ENCODE measurements at places on chromosomes 1 and 21.

DNA sequence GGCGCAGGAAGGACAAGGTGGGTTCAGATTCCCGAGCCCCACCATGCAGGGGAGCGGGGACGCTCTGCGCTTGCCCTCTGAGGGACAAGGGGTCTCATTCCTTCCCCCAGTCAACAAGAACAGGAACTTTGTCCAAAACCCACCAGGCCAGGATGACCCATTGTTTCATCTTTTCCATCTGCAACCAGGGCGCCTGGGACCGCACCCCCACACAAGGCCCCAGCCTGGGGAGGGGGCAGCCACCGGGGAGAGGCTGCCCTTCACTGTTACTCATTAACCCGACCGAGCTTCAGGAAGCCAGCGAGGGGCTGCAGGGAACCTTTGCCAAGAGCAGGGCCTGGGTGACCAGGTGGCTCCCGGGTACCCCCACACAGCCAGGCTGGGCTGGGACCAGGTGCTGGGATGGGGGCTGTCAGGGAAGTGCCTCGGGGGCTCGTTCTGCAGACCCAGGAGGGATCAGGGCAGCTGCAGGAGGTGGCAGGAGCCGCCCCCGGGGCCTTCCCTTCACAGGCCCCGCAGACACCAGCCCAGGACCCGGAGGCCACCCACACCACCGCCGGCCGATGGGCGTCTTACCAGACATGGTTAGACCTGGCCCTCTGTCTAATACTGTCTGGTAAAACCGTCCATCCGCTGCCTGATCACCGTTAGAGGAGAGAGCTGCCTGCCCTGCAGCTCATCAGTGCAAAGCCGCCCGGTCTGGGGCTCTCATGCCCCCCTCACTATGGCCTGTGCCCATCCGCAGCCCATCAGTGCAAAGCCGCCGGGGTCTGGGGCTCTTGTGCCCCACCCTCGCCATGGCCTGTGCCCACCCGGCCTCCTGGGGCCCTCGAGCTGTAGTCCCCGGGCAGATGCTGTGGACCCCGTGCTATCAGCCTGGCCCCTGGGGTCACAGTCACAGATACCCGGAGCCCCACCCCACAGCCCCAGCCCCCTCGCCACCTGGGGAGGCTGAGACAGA lies 4.9 kb upstream of the TTLL10 start:
- no peak overlapping the region for H3K4me3 ChIP-seq
- peaks cover 7% of the 10 kb centered on the region for H3K4me1 ChIP-seq
- no peak for DNase-seq
- H3K27ac ChIP-seq: no peak overlapping the region
- peaks cover 9% of the 10 kb centered on the region for H3K27me3 ChIP-seq
- H3K36me3 ChIP-seq: peaks cover 7% of the 10 kb centered on the region

DNA sequence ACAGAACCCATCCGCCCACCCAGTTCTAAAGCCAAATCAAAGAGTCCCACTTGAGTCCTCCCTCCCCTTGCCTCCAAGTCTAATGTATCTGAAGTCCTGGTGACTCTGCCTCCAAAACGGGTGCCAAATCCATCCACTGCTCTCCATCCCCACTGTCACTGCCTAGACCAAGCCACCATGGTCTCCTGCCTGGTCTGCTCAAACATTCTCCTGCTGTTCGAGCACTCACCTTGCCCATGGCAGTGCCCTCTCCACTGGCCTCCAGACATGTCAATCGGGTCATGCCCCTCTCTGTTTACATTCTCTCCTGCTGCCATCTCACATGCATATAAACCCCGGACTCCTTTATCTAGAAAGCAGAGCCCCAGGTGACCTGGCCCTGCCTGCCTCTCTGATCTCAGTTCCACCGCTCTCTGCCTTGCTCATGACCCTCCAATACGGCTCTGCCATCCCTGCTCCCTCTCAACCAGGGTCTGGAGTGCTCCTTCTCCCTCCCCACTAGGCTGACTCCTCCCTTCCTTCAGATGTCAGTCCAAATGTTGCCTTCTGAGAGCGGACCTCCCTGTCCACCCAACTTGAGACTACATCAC lies 32.1 kb upstream of the MX1 start:
- peak overlapping the region; percentile 43 for H3K4me3 ChIP-seq
- H3K4me1 ChIP-seq: peaks cover 12% of the 10 kb centered on the region
- no peak for DNase-seq
- peaks cover 7% of the 10 kb centered on the region for H3K27me3 ChIP-seq
- no peak overlapping the region for H3K27ac ChIP-seq
- peaks cover 11% of the 10 kb centered on the region for H3K36me3 ChIP-seq

GRCh38 chr1:34408011-34408410 lies 231.3 kb downstream of the C1orf94 start:
- H3K4me1 ChIP-seq: no peaks in the 10 kb centered on the region
- peaks cover 4% of the 10 kb centered on the region for H3K27me3 ChIP-seq
- no peaks in the 10 kb centered on the region for H3K36me3 ChIP-seq
- no peak overlapping the region for H3K27ac ChIP-seq

DNA sequence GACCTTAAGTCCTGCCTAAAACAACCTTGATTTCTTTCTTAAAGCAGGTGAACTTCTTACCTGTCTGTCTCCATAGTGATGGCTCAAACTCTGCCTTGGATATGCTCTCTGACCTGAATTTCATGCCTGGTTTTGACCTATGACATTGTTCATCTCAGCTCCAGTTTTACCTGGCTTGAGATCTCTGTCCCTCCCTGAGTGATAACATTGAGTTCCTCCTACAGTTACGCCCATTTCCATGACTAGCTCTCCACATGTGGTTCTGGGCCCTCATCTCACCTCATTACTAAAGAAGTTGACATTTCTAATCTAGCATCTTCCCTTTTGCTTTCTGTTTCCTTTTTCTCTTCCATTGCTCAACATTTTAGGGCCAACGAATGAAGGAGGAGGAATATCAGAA lies 233.1 kb downstream of the HHIPL2 start:
- peaks cover 7% of the 10 kb centered on the region for H3K4me1 ChIP-seq
- no peak for DNase-seq
- peaks cover 1% of the 10 kb centered on the region for H3K27me3 ChIP-seq
- no peak overlapping the region for H3K4me3 ChIP-seq
- H3K36me3 ChIP-seq: no peaks in the 10 kb centered on the region

- H3K36me3 ChIP-seq: no peaks in the 10 kb centered on the region
- no peaks in the 10 kb centered on the region for H3K4me1 ChIP-seq
- H3K27me3 ChIP-seq: no peaks in the 10 kb centered on the region
- no peak overlapping the region for H3K4me3 ChIP-seq
- DNase-seq: no peak
- no peak overlapping the region for H3K27ac ChIP-seq
These were observed 4.4 kb upstream of the FASLG start for GRCh38 chr1:172654535-172654934.

- H3K27ac ChIP-seq: no peak overlapping the region
- H3K27me3 ChIP-seq: peaks cover 9% of the 10 kb centered on the region
- no peaks in the 10 kb centered on the region for H3K4me1 ChIP-seq
- no peak overlapping the region for H3K4me3 ChIP-seq
- no peaks in the 10 kb centered on the region for H3K36me3 ChIP-seq
These were observed 18.4 kb upstream of the F3 start for GRCh38 chr1:94559921-94560320.

- no peak overlapping the region for H3K27ac ChIP-seq
- H3K36me3 ChIP-seq: no peaks in the 10 kb centered on the region
- H3K4me3 ChIP-seq: no peak overlapping the region
- H3K4me1 ChIP-seq: no peaks in the 10 kb centered on the region
These were observed 27.0 kb downstream of the DPYD start for GRCh38 chr1:97893844-97894243.

GRCh38 chr1:205933671-205934618 lies 9.3 kb downstream of the SLC26A9 start:
- peaks cover 28% of the 10 kb centered on the region for H3K4me1 ChIP-seq
- H3K36me3 ChIP-seq: no peaks in the 10 kb centered on the region
- H3K27ac ChIP-seq: no peak overlapping the region
- DNase-seq: no peak

DNA sequence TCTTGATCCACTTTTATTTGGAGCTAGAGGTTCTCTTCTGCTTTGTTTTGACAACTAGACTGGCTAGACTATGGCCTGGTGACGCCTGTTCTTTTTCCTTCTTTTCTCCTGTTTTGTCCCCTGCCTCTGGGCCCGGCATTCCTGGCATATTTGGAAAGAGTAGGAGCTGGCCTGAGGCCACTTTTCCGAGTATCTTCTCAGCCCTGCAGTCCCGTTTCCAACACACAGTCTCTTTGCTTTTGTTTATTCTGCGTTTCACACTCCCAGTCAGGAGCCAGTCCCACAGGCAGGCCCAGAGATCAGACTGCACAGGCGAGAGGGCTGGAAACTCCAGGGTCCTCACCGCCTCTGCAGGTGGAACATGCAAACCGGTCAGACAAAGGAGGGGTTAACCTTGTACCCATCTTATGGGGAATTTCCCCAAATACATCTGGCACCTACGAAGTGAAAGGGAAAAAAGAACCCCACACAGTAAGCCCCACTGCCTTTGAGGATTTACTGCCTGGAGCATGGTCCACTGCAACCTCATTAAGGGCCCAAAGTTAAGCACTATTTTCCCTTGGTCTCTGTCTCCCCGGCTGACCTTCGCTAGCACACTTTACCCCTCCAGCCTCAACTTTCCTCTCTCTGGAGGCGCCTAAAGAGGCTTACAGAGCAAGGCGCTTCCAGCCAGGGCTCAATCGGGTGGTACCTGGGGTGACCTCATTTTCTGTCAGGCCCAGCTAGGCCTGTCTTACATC lies 141.1 kb downstream of the TOMM20 start:
- H3K4me3 ChIP-seq: peak overlapping the region; percentile 48
- H3K4me1 ChIP-seq: peaks cover 28% of the 10 kb centered on the region
- peaks cover 4% of the 10 kb centered on the region for H3K36me3 ChIP-seq
- peak; percentile 30 for DNase-seq
- peak overlapping the region; percentile 98 for H3K27ac ChIP-seq

DNA sequence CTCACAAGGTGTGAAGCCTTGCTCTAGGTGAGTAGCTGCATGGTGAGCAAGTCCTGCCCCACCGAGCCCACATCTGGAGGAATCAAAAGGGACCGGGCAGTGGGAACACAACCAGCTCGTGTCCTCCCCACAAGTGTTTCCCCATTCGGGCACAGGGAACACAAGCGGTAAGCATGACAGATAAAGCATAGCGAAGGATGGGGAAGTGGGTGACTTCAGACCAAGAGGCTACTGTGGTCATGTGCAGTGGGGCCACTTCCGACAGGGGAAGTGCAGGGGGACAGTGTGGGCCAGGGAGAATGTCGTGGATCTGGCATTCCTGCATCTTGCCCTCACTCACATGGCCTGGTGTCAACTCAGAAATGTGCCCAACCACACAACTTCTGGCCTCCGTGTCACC lies 306.2 kb downstream of the FAM72C start:
- no peak overlapping the region for H3K4me3 ChIP-seq
- H3K4me1 ChIP-seq: peaks cover 9% of the 10 kb centered on the region
- no peak for DNase-seq
- H3K36me3 ChIP-seq: no peaks in the 10 kb centered on the region
- peaks cover 11% of the 10 kb centered on the region for H3K27me3 ChIP-seq

- H3K27ac ChIP-seq: no peak overlapping the region
- H3K27me3 ChIP-seq: peaks cover 17% of the 10 kb centered on the region
- H3K36me3 ChIP-seq: no peaks in the 10 kb centered on the region
- DNase-seq: no peak
These were observed 1.0 kb upstream of the LRRC38 start for GRCh38 chr1:13514821-13515220.

- H3K4me1 ChIP-seq: peaks cover 59% of the 10 kb centered on the region
- no peak overlapping the region for H3K4me3 ChIP-seq
- peak; percentile 84 for DNase-seq
- peak overlapping the region; percentile 97 for H3K27ac ChIP-seq
These were observed 61.1 kb downstream of the SDC3 start for GRCh38 chr1:30847358-30847972.

- peaks cover 1% of the 10 kb centered on the region for H3K27me3 ChIP-seq
- DNase-seq: peak; percentile 22
- H3K4me1 ChIP-seq: peaks cover 33% of the 10 kb centered on the region
- peaks cover 7% of the 10 kb centered on the region for H3K36me3 ChIP-seq
- H3K4me3 ChIP-seq: no peak overlapping the region
These were observed 275.5 kb upstream of the FMN2 start for GRCh38 chr1:239816081-239816782.

- no peak overlapping the region for H3K4me3 ChIP-seq
- H3K27ac ChIP-seq: no peak overlapping the region
- no peak for DNase-seq
- no peaks in the 10 kb centered on the region for H3K36me3 ChIP-seq
- peaks cover 9% of the 10 kb centered on the region for H3K4me1 ChIP-seq
- H3K27me3 ChIP-seq: no peaks in the 10 kb centered on the region
These were observed 35.8 kb upstream of the CCN1 start for GRCh38 chr1:85544689-85545215.

DNA sequence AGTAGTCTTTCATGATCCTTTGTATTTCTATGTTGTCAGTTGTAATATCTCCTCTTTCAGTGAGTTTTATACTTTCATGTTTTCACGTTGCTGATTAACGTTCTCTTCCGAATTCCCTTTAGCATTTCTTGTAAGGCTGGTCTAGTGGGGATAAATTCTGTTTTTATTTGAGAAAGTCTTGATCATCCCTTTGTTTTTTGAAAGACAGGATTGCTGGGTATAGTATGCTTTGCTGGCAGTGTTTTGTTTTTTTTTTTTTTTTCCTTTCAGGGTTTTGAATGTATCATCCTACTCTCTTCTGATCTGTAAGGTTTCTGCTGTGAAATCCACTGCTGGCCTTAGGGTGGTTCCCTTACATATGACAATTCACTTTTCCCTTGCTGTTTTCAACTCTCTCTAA lies 74.4 kb downstream of the SCMH1 start:
- H3K36me3 ChIP-seq: peaks cover 36% of the 10 kb centered on the region
- DNase-seq: no peak
- peaks cover 2% of the 10 kb centered on the region for H3K27me3 ChIP-seq

DNA sequence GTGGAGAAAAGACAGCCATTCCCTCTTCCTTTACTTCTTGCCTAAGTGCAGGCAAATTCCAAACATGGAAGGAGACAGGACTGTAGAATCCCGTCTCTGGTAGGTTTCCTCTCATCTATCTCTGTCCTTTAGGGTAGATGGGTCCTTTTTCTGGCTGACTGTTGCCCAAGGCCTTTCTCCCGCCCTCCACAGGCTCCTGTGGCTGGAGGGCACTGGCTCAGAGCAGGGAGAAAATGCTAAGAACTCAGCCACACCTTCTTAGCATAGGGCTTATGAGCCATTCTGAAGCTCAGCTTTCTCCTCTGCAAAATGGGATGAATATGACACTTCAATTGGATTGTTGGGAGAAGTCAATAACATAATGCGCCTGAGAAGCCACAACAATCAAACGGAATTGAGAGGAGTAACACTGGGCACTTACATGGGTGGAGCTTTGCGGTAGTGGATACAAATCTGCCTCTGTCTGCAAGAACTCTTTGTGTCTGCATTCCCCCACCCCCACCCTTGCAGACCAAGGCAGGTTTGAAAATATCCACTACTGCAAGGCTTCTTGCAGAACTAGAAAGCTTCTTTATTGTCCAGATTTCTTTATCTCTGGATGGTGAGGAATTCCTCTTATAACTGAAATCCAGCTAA lies 94.7 kb downstream of the CSMD2 start:
- H3K27ac ChIP-seq: no peak overlapping the region
- peaks cover 3% of the 10 kb centered on the region for H3K4me1 ChIP-seq
- no peak overlapping the region for H3K4me3 ChIP-seq
- no peaks in the 10 kb centered on the region for H3K27me3 ChIP-seq

- no peak overlapping the region for H3K4me3 ChIP-seq
- no peaks in the 10 kb centered on the region for H3K27me3 ChIP-seq
- DNase-seq: no peak
These were observed 90.8 kb downstream of the LHX9 start for GRCh38 chr1:198007687-198008607.

- H3K36me3 ChIP-seq: peaks cover 3% of the 10 kb centered on the region
- H3K4me3 ChIP-seq: no peak overlapping the region
- peaks cover 2% of the 10 kb centered on the region for H3K4me1 ChIP-seq
- H3K27ac ChIP-seq: no peak overlapping the region
These were observed 41.8 kb downstream of the MIS18A start for GRCh38 chr21:32237021-32237420.

- no peak overlapping the region for H3K4me3 ChIP-seq
- H3K27me3 ChIP-seq: peaks cover 6% of the 10 kb centered on the region
- peaks cover 4% of the 10 kb centered on the region for H3K36me3 ChIP-seq
These were observed 151.3 kb downstream of the ETS2 start for GRCh38 chr21:38956856-38957571.
